ENCODE measurements at places on chromosomes 3 and 15.

DNA sequence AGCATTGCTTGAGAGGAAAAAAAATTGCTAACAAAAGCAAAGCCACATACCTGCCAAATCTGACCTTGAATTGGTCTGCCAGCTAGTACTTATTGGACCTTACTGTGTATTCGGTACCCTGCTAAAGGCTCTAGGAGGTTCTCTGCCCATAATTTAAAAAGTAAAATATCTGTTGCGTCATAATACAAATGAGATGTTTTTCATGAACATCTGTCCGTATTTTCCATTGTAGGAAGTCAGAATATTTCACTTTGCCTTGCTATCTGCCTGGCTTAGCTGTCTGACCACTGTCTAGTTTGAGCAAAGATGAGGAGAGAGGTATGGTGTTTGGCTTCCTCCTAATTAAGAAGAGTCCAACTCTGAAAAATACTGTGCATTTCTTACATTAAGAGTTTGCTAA lies 10.8 kb upstream of the C3orf20 start:
- no peak for DNase-seq

DNA sequence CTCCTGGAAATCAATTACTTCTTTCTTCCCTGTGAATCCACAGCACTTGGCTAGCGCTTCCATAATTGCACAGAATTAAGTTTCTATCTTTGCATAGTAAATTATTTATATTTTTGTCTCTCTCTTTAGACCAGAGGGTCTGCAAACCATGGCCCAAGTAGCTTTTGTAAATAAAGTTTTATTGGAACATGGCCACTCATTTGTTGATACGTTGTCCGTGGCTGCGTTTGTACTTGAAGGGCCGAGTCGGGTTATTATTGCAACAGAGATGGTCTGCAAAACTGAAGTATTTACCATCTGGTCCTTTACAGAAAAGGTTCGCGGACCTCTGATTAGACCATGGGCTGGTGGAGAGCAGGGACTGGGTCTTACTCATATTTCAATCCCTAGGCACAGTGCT lies 102.5 kb downstream of the RPLP1 start:
- DNase-seq = no peak

- DNase-seq = peak; percentile 55
Observed at GRCh38 chr3:150599611-150600297, 3.4 kb upstream of the SELENOT start.

GRCh38 chr3:53350652-53351051 lies 3.3 kb upstream of the DCP1A start:
- DNase-seq = peak; percentile 63

DNA sequence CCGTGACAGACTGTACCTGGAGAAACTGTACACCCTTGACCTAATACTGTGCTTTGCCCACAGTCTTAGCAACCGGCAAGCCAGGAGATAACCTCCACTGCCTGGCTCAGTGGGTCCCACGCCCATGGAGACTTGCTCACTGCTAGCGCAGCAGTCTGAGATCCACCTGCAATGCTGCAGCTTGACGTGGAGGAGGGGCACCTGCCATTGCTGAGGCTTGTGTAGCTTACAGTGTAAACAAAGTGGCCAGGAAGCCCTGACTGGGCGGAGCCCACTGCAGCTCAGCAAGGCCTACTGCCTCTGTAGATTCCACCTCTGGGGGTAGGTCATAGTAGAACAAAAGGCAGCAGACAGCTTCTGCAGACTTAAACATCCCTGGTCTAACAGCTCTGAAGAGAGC lies 189.3 kb downstream of the EDEM1 start:
- no peak for DNase-seq

DNA sequence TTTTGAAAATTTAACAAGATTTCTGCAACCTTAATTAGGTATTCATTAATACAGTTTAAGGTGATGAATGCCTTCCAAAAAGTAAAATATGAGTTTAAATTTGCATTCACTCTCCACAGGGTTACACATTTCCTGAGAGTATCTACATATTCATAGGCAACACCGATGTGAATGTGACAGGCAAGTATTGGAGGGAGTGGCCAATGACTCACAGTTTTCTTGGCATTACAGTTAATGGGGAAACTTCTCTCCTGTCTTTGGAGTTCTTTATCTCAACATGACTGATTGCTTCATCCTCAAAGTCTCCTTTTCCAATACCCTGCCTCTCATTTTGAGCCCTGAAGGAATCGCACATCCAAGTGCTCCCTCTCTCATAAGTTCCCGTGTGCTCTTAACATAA lies 181.9 kb upstream of the CHL1 start:
- no peak for DNase-seq

DNA sequence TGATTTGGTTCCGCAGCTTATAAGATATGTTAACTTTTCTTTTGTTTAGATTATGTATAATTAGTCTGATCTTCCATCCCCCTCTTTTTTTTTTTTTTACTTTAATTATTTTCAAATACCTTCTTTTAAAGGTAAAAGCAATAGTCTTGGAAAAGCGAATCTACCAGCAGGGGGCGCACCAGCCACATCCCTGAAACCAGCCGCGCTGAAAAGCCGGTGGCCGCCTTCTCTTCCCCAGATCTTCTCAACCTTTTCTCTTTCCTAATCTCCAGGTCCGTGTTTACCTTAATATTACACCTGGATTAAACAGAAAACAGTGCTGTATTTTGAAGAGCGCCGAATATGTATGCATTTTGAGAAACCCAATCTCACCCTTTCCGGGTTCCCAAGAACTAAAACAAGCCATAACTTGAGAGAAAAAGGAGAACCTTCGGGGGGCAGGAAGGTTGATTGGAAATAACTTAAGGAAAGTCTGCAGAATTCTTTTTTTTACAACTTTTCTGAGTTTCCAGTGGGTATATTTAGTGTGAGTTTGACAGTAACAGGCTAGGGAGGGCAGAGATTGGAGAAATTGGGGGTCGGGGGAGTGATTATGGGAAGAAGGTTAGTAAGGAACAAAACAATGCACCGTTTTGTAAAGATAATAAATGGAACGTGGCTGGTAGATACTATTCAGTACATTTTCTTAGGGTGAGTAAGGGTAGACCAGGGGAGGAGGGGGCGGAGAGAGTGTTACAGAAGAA lies 2.0 kb upstream of the SOX2 start:
- peak; percentile 39 for DNase-seq

Measured in amniotic epithelial cell (primary cell).